ENCODE measurements at places on chromosomes 2 and 18. TPM values are rescaled to one million over a fixed set of nuclear protein-coding genes. Genes with fewer than 3 reads are reported as not detected.

DNA sequence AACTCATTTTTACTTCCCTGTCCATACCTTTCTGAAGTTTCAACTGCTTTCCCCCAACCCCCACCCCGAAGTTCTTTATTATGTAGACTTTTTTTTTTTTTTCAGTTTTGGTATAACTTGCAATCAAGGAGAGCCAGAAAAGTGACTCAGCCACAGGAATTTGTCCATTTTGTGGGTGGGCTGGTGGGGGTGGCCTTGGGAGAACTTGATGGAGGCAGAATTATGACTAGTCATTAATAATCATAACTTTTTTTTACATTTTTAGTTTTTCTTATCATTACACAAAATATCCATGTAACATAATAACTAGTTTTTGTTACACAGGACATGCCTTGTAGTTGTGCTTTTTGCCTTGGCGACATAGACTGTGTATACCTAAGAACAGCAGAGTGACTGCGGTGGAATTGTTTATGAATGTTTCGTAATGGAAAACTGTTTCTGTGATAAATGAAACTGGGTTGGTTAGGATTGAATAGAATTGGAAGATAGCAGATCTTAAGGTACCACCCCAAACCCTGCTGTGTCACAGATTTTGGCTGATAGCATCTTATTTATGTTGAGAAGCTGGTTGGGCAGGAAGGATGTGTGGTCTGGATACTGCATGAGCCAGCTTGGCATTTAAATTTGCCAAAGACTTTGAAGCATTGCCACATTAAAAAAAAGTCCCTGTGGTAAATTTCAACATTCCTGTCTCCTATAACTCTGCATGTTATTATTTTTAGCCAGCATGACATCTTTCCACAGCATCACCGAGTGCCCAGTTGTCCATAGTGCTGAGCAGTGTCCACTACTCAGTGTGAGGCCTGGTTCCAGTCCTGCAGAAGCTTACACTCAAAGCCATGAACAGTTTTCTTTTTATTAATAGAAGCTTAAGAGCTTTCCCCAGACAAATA is 30.7 kb downstream of the LYPD6B start:
- no peak for DNase-seq

The DLX1 gene
- not detected for total RNA-seq

DNA sequence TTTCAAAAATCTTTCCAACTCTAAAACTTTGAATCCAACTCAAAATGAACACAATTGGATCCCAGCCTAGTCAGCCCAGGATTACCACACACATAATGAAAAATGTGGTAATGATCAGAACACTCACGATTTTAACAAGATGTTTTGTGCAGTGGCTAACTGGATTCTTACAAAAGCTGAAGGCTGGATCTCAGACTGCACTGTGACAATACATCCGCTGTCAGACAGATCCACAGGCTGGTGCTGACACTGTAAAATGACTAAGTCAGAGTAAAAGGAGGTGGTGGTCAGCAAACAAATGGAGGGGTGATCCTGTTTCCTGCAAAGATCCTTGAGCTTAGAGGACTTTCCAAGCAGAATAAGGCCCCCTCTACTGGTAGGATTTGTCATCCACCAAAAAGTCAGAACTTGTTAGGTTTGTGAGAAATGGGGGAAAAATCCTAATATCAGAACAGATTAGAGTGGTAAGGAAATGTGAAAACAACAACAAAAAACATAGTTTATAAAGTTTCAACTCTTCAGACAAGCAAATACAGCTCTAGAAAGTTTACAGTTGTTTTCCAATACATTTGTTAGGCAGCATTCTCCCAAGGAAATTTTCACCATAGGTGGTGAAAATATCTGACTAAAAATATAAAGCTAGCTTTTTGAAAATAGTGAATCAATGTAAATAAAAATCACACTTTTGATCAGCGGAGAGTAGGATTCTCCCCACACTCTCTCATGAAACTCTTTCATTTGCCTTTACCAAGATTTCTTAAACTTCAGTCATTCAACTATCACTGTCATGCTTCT is 211.9 kb downstream of the AGPS start:
- DNase-seq = peak; percentile 46

The NR4A2 gene
- total RNA-seq = 1.5 TPM

- DNase-seq = no peak
These were observed 243.5 kb upstream of the ZNF521 start for GRCh38 chr18:25595274-25596060.

- no peak for DNase-seq
These were observed 329.8 kb downstream of the PTPRM start for GRCh38 chr18:7896805-7897518.

GRCh38 chr18:41134426-41134825 is 820.6 kb upstream of the PIK3C3 start:
- DNase-seq = no peak

GRCh38 chr2:73112026-73112912 is 479 bp downstream of the RAB11FIP5 start:
- DNase-seq = peak; percentile 57

GRCh38 chr2:101559551-101559950 is 84.6 kb upstream of the RFX8 start:
- no peak for DNase-seq

- DNase-seq = no peak
These were observed 116.7 kb upstream of the MGAT5 start for GRCh38 chr2:134137182-134137611.

DNA sequence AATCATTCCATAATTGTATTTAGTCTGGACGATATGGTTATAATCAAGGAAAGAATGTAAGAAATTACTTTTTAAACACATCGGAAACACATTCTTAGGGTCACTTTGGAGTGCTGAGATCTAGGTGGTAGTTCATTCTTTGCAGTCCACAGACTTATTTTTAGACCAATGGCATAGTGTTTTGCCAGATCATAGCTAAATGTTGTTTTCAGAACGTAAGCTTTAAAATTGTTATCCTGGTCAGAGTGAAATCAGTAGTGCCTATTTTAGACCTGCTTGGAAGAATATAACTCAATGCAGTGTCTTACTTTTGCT is 4.3 kb downstream of the MYL12A start:
- DNase-seq = no peak

The PDE1A gene
- not detected for total RNA-seq

DNA sequence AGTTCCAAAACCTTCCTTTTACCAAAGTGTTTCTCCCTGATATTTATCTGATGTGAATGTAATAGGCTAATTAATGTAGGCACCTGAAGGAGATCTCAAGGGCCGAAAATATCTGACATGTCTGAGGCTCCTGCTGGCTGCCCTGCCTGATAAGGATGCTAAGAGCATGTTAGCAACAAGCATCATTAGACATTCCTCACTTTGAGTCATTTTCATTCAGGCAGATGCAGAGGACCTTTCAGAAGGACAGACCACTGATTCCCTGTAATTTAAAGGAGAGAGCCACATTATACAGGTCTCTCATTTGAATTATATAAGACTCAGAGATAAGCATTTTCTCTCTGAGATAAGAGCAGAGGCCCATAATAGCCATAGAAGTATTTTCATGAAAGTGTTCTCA is 222.4 kb upstream of the NCKAP5 start:
- no peak for DNase-seq
